Urothelium cell line (cell line): ENCODE measurements at places on chromosomes 4 and X.

GRCh38 chr4:85180533-85180932 is 214.0 kb upstream of the WDFY3 start:
- no peak for DNase-seq

DNA sequence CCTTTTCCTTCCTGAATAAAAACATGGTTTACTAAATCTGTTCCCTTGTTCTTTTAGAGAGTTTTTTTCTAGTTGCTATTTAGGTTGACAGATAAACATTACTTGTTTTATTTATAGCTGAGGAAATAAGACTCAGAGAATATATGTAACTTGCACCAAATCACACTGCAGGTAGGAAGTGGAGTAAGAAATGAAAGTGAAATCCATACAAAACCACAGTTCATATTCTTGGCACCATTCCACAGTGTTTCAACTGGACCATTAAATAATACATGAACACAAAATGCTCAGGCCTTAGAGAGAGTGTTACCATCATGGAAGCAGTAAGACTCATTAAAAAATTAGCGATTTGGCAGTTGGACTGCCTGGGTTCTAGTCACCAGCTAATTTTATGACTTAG is 326.9 kb upstream of the SLIT2 start:
- DNase-seq: no peak

GRCh38 chr4:119746951-119747350 is 118.3 kb upstream of the PDE5A start:
- DNase-seq: no peak

- DNase-seq: no peak
These were observed 14.0 kb downstream of the CHIC2 start for GRCh38 chr4:54050214-54050904.

GRCh38 chrX:124215786-124216185 is 116.7 kb upstream of the TEX13D start:
- no peak for DNase-seq

DNA sequence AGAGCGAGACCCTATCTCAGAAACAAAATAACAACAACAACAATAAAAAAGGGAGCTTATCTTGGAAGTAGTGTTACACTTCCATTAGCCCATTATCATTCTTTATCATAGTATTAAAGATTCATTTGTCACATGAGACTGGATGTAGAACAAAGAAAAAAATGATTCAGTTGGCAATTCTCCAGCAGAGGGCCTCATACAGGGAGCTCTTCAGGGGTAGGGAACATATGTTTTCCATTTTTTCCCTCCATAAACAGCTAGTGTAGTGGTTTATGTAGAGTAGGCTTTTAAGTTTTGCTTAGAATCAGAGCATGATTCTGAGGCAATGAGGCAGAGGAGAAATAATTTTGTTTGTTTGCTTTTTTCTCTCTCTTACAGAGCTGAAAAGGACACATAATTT is 5.8 kb downstream of the CPE start:
- DNase-seq: no peak

- no peak for DNase-seq
These were observed 55.6 kb downstream of the SLITRK4 start for GRCh38 chrX:143580266-143580665.

DNA sequence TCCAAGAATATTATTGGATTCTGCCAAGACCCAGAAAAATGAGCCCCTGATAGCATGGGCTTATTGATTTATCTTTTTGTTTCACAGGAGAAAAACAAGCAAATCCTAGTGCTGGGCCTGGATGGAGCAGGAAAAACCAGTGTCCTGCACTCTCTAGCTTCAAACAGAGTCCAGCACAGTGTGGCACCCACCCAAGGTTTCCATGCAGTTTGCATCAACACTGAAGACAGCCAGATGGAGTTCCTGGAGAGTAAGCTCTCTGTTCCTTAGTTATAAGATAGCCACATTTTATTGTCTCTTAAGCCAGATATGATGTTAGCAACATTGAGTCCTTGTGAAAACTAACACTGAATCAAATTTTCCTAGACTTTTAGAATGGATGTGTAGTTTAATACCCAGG is 5.5 kb downstream of the ARL9 start:
- no peak for DNase-seq

GRCh38 chr4:98976716-98977115 is 18.8 kb upstream of the METAP1 start:
- DNase-seq: no peak

DNA sequence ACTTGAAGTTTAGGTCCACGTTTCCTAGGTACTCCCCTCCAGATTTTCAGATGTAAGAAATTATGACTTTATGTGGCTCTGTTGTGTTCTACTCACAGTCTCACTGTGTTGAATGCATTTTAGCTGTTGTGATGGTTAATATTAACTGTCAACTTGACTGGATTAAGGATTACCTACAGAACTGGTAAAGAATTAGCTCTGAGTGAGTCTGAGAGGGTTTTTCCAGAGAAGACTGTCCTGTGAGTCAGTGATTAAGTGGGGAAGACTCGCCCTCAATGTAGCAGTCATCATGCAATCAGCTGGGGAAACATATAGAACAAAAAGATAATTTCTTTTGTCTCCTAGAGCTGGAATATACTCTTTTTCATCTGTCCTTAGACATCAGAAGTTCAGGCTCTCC is 493.4 kb downstream of the ACTRT1 start:
- DNase-seq: no peak

DNA sequence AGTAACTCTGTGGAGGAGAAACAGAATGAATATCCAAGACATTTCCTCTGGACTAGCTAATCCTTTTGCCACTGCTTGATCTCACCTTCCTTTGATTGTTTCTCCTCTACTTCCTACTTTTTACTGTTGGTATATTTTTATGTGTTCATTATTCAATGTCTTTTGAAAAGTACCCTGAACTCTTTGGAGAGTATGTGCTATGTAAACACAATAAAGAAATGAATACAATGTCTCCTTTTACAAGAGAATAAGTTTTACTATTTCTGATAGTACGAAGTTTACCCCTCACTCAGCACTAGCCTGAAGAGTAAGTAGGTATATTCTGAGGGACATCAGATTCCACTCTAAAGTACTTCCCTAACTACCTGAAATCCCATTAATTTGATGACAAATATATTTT is 19.9 kb downstream of the CLDN2 start:
- DNase-seq: no peak

GRCh38 chrX:18793601-18794089 is 86.2 kb downstream of the PPEF1 start:
- peak; percentile 9 for DNase-seq

DNA sequence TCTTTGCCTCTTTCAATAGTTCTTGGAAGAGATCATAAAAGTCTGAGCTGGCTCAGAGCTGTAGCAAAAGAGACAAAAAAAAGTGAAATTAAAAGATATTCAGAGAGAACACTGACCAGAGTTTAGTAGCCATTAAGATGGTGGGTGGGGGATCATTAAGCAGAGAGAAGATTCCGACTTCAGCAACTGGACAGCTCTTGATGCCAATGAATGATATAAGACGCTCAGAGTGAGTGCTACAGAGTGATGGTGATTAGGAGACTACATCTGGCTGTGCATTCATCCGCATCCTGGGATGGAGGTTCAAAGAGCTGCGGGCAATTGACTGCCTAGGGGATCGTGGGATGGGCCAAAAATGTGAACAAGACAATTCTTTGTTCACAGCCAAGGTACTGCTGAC is 178.5 kb downstream of the PACRGL start:
- DNase-seq: no peak

- no peak for DNase-seq
These were observed 46.5 kb downstream of the ADGRG2 start for GRCh38 chrX:19075754-19076153.

- DNase-seq: no peak
These were observed 252.8 kb upstream of the SFRP2 start for GRCh38 chr4:154041640-154042039.

GRCh38 chrX:10159145-10159468 is 2.3 kb downstream of the CLCN4 start:
- DNase-seq: no peak

DNA sequence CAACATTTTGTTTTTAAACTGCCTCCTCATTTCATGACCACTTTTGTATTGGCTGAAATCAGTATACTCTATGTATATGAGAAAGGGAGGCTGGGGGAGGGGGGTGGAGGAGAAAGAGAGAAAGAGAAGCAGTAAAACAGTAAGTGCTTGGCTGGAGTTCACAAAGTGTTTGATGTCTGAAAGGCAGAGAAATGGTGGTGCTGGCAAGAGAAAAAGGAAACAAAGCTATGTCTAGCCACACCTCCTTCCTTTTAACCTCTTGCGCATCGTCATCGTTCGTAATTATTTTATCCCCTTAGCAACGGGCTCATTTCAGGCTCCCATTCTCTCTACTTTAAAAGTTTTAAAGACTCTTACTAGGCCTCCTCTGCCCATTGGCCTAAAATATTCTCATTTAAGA is 25.6 kb downstream of the RPA4 start:
- no peak for DNase-seq

DNA sequence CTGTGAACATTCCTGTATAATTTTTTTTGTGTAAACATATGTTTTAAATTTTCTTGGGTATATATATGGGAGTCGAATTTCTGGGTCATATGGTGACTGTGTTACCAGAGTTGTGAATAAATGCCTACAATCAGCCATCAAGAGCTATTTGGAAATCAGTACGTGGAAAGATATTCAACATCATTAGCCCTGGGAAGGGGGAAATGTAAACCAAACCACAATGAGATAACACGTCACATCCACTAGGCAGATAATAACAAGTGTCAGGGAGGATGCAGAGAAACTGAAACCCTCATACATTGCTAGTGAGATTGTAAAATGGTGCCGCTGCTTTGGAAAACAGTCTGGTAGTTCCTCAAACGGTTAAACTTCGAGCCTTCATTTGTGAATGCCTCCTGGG is 43.9 kb downstream of the LUZP4 start:
- no peak for DNase-seq

- no peak for DNase-seq
These were observed 7.0 kb downstream of the NPY5R start for GRCh38 chr4:163350672-163351071.

DNA sequence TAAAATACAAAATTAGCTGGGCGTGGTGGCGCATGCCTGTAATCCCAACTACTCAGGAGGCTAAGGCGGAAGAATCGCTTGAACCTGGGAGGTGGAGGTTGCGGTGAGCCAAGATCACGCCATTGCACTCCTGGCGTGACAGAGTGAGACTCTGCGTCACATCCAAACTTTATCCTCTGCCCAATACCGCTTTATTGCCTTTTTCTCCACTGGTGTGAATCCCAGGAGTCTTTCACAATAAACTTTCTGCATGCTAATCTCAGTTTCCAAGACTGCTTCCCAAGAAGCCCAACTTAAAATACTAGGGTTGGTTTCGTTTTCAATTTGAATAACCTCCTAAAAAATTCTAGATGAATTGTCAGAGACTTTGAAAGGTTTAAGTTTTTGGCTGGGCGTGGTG is 27.2 kb upstream of the DHX15 start:
- no peak for DNase-seq

DNA sequence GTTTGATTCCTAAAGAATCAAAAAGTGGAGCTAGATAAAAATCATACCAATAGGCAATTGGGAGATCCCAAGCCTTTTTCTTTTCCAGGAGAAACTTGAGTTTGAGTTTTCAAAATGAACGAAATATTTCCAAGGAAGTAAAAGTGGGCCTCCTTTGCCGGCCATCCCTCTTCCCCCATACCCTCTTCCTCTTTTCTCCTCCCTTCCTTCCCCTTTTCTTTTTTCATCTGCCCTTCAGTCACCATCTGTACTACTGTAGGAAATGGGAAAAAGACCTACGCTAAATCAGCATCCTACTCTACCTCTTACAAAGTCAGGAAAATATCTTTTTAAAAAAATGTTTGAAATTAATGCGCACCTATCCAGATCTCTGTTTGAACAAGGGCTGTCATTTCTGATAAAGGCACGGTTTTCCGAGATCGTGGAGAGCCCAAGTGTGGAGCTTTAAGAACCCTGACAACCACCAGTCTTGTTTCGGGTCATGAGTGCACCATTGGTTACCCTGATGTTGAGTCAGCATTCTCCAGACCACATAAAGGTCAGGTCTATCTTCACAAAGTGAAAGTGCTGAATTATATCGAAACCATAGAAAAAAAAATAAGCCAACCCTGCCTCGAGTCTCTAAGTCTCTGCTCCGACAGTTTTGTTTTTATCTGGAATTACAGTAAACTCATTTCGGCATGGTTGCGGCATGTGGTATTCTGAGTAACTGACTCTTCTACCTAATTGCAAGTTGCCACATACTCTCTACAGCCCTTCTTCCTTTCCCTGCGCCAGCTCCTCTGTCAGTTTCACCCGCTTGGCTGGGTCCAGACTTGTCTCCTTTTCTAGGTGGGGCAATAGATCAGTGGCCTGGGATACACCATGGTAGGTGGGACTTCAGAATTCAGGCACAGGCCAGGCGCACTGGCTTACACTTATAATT is 140.2 kb upstream of the KLF3 start:
- DNase-seq: peak; percentile 28

DNA sequence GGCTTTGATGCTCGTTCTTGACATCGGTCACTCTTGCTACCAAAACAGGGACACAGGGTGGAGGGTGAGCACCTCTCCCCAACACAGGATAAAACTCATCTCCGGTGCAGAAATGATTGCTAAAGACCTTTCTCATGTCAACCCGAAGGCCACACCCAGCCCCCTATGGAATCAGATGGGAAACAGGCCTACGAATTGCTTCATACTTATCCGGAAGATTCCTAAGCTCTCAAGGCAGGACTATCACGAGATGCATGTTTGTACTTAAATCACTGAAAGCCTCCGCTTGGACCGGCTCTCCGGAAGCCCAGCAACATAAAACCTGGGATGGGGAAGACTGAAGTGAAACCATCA is 74.9 kb downstream of the MTMR1 start:
- DNase-seq: no peak

DNA sequence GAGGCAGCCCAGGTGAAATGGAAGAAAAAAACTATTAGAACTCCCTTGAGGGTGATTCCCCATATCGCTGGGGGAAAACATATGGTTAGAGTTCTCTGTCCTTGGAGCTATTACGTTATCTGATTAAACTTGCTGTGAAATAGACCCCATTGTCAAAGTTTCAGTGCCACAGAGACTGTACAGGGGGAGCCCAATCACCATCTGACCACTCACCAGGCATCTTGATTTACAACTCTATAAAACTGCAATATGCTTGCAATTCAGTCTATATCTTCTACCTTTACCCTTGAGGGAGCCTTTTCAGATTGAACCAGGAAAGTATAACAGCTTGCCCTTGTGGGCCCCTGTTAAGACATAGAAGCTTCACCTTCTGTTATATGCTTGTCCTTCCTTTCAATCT is 18.2 kb downstream of the TMEM255A start:
- no peak for DNase-seq

GRCh38 chr4:23171976-23172375 is 479.2 kb downstream of the GBA3 start:
- peak; percentile 18 for DNase-seq
